ENCODE measurements at places on chromosomes 1 and 21.
A peak's percentile ranks its signal among the peaks of the same experiment; 100 is the strongest.

DNA sequence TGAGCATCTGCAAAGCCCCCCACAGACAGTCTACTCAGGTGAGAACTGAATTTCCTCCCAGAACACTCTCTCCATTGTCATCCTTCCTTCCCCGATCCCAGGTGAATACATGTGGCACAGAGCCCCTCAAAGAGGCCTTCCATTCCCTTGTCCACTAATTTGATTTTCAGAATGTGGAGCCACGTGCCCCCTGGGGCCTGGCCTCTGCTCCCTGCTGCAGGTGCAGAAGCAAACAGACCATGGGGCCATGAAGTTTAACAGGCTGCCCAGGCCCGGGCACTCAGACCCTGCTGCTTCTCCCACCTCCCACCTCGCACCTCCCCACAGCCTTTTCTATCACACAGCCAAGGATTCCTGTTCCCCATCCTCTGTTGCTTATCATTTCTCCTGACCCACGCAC lies 243.8 kb upstream of the RAB4A start:
- no peak for DNase-seq

DNA sequence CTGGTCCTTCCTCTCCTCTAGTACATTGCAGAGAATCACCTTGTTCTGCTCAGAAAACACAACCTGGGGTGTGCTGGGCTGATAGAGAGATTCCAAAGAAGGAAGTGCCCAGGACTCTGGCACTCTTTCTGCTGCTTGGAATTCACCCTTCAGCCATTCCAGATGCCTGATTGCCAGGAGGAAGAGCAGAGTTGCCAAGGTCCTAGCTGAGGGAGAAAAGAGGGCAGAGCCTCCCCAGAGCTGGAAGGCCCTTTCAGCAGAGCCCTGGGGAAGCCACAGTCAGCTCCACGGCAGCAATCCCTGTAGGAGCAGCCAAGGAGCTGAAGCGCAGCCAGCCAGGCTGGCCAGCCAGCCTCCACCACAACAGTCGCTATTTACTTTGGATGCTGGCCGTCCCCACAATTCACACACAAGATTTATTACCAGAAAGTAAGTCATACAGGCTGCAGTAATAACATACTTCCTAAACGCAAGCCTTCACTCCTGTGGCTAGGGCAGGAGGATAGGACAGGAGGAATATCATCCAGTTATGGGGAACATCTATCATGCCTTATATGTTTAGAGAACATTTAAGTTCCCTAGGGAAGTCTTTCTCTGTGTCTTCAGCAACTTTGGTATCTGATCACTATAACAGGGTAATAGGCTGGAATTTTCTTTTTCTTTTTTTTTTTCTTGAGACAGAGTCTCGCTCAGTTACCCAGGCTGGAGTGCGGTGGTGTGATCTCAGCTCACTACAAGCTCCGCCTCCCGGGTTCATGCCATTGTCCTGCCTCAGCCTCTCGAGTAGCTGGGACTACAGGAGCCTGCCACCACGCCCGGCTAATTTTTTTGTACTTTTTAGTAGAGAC lies 36.6 kb upstream of the SLC44A3 start:
- no peak for DNase-seq

- no peak for DNase-seq
Measured at GRCh38 chr1:20153000-20153418, 13.9 kb downstream of the PLA2G2F start.

DNA sequence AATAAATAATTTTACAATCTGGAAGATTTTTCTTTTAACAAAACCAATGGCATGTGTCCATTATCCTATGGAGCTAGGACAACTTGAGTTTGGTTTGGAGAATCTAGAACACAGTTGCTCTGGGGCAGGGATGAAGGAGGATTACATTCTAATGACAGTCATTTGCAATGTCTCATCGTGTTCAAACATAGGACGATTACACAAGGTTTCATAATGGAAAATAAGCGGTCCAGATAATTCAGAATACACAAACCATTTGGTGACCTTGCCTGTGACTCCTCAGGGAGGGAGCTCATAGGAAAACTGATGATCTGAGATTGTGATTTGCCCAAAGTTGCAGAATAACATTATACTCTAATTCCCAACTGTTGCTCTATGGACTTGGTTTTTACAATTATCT lies 27.6 kb upstream of the RGL1 start:
- no peak for DNase-seq

- no peak for DNase-seq
Measured at GRCh38 chr1:1310109-1310385, 1.6 kb downstream of the PUSL1 start.

- no peak for DNase-seq
Measured at GRCh38 chr1:174021591-174022079, 522 bp downstream of the RC3H1 start.

GRCh38 chr21:36661511-36662309 lies 37.2 kb upstream of the SIM2 start:
- no peak for DNase-seq

DNA sequence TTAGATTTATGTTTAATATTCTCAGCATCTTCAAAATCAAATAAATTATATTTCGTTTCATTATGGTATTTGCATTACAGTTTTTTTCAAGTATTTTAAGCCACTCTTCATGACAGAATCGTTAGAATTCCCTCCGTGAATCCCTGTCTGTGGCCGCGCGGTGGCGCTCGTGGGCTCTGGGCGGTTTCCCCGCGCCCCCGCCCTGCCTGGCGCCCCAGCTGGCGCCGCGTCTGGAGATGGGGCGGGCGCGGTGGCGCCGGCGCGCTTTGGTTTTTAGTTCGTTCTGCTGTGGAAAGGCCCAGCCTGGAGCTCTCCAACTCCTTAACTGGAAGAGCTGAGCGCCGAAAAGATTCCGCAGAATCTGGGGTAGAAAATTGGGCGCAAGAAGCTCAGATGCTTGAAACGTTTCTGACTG lies 25.7 kb downstream of the PRMT2 start:
- DNase-seq, result peak; percentile 29

- no peak for DNase-seq
Measured at GRCh38 chr21:34078915-34079314, 5.5 kb downstream of the MRPS6 start.

DNA sequence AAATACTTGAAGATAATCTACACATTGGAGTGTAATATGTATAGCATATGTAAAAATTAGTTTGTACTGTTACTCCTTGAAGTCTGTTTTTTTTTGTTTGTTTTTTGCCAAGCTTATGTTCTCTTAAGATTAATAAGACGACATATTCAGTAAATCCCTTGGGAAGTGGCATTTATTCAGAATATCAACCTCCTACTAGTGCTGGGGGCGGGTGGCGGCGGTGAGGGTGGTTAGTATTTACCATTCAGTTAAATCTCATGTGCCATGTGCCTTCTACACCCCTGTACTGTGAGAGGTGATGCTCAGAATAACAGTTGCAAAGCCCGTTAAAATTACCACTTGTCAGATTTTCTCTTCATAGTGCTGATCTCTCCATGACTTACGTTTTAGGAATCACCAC lies 3.0 kb downstream of the BACH1 start:
- DNase-seq, result no peak

DNA sequence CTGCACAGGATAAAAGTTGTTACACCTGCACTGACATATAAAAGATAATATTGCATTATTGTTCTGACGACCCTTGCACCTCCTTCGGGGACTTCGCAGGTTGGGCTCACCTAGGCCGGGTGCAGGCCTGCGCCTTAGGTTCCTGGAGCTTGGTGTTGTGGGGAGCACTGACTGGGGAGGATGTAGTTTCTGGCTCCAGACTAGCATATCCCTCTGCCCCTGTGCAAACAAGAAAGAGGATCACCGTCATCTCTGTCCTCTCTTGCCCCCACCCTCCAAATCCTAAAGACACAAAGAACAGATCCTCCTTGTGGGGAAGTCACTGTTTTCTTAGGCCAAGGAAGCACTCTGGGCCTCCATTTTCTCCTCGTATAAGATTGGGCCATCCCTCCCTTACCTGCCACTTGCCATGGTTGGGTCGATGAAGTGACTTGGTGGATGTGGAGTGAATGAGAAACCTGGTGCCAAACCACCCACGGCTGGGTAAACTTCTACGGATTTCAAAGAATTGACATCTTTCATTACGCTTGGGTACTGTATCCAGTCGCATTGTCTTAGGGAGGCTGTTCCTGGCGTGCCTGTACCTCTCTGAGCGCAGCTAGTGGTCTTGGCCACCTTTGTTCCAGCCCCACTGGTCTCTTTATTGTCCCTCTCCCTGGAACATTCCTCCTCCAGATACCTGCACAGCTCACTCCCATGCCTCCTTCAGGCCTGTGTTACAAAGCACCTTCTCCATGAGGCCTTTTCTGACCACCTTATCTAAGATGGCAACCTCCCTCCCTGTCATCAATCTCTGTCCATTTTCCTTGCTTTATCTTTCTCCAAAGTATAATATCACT lies 34.4 kb upstream of the PKP1 start:
- no peak for DNase-seq

- peak; percentile 4 for DNase-seq
Measured at GRCh38 chr1:88800382-88801051, 90.8 kb downstream of the GTF2B start.

- DNase-seq, result no peak
Measured at GRCh38 chr21:21101911-21102310, 103.7 kb downstream of the NCAM2 start.

DNA sequence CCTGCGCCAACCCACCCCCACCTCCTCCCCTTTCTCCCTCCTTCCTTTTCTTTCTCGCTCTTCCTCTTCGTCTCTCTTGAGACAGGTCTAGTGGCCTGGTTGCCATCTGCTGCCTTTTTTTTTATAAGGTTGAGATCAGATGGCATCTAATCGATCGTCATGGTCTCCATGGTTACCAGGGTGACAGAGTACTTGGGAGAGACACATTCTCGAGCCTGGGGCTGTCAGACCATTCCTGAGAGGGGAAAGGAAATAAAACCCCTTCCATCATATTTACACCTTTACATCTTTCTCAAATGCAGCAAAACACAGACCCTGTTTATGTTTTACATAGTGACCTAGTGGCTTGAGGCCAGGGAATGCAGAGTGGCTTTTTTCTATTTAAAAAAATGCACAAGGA lies 53.5 kb upstream of the SLC22A15 start:
- no peak for DNase-seq

DNA sequence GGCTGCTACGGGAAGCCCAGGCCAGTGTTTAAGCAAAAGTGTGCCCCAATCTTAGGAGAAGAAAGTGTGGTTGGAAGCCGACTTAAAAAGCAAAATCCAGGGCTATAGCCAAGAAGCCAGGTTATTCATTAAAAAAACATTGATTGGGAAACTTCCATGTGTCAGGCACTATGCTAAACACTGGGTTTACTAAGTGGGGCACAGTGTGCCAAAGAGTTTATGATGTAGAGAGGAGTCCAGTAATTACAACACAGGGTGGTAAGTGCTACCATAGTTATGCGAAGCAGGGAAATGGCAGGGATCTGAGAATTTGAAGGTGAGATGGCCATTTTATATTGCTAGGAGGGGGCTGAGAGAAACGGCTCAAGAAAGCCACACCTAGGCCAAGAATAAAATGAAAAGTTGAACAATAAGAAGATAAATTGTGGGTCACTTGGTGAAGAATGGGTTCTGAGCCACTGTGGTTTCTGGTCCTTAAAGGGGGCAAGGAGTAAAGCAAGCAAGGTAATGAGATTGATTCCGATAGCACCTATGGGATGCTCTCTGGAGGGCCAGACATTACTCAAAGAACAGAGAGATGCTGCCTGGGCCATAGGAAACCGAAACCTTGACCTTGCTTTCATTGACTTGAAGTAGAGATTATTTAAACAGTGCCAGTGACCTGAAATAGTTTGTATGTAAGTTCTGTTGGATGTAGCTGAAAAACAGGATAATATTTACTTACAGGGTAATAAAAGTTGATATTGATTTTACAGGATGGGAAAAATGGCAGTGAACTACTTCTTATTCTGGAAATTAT lies 177.8 kb downstream of the GIPC2 start:
- DNase-seq, result no peak

DNA sequence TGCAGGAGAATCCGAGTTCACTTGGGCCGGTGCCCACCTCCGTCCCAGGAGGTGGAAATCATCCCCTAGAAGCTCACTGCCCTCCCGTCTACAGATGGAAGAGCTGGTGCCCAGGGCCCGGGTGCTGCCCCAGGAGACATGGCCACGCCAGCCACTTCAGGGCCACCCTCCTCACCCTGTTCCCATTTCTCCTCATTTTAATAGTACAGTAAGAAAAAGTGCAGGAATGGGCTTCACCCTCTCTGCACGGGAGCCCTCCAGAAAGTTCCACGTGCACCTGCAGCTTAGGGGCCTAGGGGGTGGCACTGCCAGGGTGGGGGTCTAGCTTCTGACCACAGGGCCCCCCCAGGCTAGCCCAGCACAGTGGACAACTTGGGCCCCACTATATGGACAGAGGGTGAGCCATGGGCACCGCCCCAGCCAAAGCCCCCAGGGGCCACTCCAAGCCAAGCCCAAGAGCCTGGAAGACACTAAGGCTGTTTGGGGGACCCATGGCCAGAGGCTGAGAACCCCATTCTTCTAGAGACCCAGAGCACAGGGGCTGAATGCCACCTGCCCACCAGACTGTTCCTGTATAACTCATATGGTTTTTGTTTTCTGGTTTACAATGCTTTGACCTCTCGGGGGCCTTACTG lies 3.4 kb upstream of the FTCD start:
- DNase-seq, result no peak

DNA sequence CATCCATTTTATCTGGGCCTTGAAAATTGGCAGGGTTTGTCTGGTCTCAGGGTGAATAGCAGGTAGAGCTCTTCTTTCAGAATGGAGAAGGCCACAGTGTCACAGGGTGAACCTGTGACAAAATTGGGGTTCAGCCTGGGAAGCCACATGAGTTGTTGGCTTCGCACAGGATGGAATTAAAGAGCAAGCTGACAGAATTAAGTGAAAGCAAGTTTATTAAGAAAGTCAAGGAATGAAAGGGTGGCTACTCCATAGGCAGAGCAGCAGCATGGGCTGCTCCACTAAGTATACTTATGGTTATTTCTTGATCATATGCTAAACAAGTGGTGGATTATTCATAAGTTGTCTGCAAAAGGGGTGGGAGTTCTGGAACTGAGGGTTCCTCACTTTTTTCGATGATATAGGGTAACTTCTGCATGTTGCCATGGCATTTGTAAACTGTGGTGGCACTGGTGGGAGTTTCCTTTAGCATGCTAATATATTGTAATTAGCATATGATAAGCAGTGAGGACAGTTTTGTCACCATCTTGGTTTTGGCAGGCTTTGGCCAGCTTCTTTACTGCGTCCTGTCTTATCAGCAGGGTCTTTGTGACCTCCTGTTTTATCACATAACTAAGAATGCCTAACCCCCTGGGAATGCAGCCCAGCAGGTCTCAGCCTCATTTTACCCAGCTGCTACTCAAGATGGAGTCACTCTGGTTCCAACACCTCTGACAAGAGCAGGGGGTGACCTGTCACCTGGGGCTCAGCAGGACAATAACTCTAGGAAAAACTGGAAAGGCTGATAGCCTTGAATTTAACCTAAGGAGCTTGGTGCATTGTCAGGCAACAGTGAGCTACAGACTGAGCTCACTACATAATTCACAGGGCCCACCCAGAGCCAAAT lies 5.1 kb downstream of the IFNAR2 start:
- DNase-seq, result no peak

- DNase-seq, result no peak
Measured at GRCh38 chr1:8604041-8604945, 213.1 kb downstream of the RERE start.

- no peak for DNase-seq
Measured at GRCh38 chr1:93735722-93736121, 54.1 kb upstream of the BCAR3 start.

- no peak for DNase-seq
Measured at GRCh38 chr1:9420835-9421532, 118.3 kb upstream of the SLC25A33 start.

GRCh38 chr1:155134322-155134721 lies 1.3 kb upstream of the SLC50A1 start:
- no peak for DNase-seq

GRCh38 chr1:221439747-221440501 lies 302.0 kb downstream of the DUSP10 start:
- DNase-seq, result peak; percentile 23

All from stimulated activated CD8-positive, alpha-beta memory T cell treated with anti-CD3 and anti-CD28 coated beads, Interleukin-15, amount 100 ng/mL, for 4 hours (primary cell).